ENCODE measurements at places on chromosomes 13 and 19. TPM values are rescaled to one million over a fixed set of nuclear protein-coding genes. Genes with fewer than 3 reads are reported as not detected.

GRCh38 chr13:51935326-51936171, 73.8 kb downstream of the CCDC70 start:
- DNase-seq: no peak

Gene TGFB1
- 194 TPM for total RNA-seq

DNA sequence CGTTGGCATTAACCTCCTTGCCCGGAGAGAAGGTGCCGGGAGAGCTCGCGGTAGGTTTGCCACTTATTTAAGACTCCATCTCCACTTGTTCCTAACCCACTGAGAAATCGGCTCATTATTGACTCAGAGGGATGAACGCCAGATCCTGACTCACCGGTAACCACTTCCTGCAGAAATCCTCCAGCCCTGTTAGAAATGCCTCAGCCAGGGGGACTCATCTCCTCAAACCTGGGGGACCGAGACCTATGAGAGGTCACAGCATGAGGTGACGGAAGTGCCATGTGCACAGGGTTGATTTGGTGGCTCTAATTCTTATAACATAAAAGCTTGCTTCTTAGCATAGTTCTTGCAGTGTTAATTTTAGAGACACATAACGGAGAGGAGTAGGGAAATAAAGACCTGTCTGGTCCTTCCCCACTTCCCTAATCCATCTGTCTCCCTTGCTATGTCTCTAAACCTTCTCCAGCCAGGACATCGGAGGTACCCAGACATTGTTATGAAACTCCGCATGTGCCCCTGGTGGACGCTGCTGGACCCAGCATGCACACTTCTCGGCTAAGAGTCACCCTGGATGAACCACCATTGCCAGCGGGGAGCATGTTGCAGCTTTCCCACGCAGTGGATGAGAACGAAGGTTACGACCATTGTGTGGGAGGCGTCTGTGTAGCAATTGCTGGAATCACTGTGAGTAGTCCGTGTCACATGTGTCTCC, 158.9 kb downstream of the EFNB2 start:
- DNase-seq: no peak

Gene COX6B2
- not detected for total RNA-seq

DNA sequence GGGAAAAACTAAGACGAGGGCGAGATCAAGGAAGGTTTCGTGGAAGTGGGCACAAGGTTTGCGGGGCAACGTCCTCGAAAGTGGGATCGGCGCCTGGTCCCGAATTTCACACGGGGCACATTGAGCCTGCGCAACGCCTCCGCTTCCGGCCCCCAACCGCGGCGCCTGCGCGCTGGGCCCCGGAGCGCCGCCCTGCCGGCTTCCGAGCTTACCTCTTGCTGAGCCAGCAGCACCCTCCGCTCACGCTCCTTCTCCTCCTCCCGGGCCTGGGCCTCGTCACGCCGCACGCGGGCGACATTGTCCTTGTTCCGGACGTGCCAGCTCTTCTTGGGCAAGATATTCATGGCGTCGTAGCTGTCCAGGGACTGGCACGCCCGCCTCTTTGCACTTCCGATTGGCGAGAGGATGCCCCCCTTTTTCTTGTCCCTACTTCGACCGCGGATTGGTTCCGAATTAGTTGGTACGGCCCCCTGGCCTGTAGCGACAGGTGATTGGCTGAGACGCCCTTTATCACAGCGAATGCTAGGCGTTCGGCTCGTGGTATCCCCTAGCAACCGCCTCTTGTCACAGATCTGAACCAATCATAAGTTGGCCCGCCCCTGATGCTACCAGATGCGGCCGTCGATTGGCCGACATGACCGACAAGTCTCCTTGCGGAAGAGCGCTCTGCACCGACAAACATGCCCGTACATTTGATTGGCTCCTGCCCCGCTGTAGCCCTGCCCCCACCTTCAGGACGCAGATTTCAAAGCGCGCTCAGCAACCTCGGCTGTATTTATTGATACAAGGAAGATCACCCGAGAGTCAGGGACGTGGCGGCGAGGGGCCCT, at the start of gene LENG1:
Gene LENG1, minus strand, starts transcription at position 370 of the 830 bp plus-strand sequence. Its CDS starts 26 bp downstream, at position 344.
- DNase-seq: peak; percentile 100

DNA sequence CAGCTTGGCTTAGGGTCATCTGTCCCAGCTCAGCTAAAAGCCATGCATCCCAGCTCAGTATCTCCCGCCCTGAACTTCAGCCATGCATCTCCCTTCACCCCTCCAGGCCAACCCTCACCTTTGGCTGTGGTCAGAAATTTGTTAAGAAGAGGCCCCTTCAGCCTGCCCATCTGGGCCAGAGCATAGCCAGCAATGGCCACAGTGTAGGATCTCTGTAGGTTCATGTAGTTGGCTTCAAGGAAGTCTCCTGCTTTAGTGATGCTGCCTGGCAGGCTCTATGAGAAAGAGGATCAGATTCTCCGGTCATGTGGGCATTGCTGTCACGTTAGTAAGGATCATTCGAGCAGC, 16.6 kb upstream of the TNFSF14 start:
- no peak for DNase-seq

Gene ATG4D
- 41.4 TPM for total RNA-seq

- no peak for DNase-seq
These were observed 69.5 kb downstream of the LATS2 start for GRCh38 chr13:20991741-20992520.

Gene TNNI3
- total RNA-seq: not detected

DNA sequence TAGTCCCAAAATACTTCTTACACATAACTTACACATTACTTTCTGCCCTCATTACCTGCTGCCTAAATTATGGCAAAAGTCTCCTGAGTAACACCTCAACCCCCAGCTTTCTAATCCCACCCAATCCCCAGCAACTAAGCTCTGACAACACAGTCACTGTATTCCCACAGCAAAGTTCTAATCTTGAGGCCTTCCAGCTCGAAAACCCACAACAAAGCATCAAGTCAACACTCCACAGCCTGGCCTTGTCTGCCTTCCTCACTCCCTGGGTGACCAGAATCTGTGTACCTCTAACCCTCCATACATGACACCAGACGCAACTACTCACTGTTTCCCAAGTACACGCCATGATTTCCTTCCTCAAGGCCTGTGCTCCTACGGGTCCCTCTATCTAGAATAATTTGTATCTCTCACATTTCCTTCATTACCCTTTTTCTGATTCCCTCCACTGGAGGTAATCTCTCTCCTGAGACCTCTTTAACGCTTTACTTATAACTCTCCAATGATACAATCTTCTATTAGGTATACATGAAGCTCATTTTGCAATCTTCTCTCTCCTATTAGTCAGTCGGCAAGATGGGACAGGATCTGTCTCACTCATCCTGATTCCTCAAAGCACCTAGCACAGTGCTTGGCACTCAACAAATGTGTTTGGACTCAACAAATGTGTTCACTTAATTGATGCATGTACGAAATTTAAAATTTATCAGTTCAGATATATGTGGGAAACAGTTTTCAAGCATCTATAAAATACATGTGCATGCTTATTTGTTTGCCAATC, 87.6 kb upstream of the DOCK9 start:
- DNase-seq: no peak

Gene PRR22
- 6.4 TPM for total RNA-seq

Gene SLC10A2
- total RNA-seq: not detected

DNA sequence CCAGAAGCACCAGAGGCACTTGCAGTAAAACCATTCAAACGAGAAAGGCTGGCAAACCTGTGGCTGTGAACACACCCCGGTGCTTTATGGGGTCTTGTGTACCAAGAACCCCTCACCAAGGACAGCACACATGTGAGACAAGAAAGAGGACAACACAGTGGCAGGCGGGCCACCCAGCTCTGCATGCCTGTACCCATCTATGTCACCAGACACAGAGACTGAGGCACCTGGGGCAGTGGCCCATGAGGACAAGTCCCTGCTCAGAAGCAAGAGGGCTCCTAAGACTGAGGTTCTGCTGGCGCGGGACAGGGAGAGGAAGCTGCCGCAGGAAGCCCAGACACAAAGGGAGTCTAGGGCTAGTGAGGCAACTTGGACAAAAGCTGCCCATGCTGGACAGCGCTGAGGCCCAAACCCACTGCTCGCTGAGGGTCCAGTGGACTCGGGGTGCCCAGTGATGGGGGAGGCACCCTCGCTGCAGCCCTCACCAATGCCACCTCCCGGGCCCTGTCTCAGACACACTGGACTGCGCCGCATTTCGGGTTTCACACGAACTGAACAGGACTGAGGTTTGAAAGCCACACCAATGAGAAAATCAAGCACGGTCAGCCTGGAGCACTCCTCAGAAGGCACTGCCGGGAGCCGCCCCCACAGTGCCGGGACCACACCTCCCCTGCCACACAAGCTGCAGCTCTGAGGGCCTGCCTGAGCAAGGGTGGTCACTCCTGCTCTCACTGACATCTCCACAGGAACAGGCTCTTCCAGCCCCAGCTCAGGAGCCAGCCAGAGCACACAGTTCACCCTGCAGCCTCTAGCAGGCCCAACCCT, 232.7 kb downstream of the TUBA3C start:
- no peak for DNase-seq

DNA sequence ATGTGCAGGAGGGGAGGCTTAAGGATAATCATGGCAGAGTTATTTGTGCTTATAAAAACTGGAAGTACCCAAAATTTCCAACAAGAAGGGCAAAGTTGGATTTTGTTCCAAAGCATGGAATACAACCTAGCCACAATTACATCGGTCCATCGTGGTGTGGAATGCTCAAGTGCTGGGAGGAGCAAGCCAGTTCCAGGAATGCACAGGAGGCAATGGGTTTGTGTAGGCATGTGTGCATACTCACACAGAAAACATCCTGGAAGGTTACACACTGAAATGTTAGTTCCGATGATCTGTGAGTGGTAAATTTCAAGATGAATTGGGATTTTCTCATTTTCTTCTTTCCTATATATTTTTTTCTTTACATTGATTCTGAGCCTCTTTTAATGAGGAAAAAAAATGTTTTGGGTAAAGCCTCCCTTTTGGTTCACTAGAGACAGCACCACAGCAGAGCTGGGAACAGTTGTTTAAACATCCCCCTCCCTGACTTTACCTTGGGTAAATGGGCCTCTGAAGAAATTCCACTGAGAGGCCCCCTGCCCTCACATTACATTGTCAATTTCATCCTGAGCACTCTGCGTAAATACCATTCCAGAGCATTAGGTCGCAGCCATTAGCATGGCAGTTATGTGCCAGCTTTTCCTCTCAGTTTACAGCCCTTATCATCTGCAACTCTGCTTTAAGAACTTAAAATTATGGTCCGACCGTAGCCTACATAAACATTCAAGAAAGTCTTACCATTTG, 122.0 kb downstream of the UQCRFS1 start:
- DNase-seq: no peak

Gene ENOX1
- 0.07 TPM for total RNA-seq

Data from activated CD4-positive, alpha-beta T cell treated with anti-CD3 and anti-CD28 coated beads, Interleukin-2, amount 10 ng/mL, durations not matched to agents 7 days and 5 days (primary cell).